ENCODE measurements at places on chromosomes 13 and 19.
A peak's percentile ranks its signal among the peaks of the same experiment; 100 is the strongest.

DNA sequence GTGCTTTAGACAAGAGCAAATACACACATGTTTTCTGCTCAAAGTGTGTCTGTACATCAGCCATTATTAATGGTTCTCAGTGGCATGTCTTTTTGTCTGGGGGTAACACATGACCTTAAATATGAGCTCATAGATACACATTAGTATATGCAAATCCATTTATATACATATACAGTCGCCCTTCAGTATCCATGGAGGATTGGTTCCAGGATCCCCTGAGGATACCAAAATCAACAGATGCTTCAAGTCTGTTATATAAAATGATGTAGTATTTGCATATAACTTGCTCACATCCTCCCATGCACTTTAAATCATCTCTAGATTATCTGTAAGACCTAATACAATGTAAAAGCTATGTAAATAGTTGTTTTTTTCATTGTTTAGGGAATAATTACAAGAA, 298.1 kb downstream of the OLFM4 start:
- no peak for DNase-seq

DNA sequence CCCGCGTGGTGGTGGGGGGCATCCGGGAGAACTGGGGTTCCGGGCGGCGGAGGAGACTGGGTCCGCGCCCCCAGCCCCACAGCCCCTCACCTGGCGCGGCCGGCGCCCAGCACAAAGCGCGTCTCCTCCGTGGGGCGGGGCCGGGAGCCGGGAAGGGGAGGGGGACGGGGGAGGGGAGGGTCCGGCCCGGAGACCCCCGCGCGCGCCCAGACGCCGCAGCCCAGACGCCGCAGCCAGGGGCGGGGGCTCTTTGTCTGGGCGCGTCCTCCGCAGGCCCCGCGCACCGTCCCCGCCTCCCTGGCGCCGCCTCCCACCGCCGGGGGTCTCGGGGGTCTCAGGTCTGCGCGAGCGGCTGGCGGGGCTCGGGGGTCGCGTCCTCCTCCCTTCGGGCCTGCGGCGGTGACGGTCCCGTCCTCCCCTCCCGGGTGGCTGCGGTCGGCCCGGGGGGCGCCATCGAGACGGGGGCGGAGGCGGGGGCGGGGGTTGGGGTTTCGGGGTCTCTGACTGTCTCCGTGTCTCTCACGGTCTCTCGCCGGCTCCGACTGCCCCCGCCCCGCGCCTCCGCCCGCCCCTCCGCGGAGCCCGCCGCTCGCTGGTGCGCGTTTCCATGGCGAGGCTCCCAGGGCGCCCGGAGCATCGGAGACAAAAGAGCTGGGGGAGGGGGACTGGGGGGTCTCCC, at the start of gene PLPPR3:
PLPPR3 (minus strand) TSS at position 131 of the 679 bp plus-strand sequence. CDS start 396 bp downstream, outside the sequence.
- peak; percentile 48 for DNase-seq

- DNase-seq = no peak
These were observed 1.2 kb upstream of the TSKS start for GRCh38 chr19:49764341-49764740.

DNA sequence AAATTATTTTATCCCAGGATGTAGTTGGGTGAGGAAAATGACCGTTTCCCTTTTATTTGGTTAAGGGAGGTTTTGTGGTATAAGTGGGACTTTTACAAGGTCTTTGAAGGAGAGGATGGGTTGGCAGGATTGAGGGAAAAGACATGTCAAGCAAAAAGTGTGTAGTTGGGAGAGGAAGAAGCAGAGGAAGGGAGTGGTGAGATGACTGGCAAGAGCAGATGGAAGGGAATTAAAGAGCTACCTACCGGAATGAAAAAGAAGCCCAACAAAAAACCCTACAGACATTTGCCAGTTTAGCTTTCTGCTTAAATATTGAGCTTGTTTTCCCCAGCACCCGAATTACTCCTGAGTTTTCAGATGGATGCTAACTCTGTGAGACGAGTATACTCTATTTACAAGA, 19.6 kb downstream of the FRY start:
- no peak for DNase-seq

GRCh38 chr13:99819967-99820366, 151.6 kb downstream of the ZIC5 start:
- no peak for DNase-seq

DNA sequence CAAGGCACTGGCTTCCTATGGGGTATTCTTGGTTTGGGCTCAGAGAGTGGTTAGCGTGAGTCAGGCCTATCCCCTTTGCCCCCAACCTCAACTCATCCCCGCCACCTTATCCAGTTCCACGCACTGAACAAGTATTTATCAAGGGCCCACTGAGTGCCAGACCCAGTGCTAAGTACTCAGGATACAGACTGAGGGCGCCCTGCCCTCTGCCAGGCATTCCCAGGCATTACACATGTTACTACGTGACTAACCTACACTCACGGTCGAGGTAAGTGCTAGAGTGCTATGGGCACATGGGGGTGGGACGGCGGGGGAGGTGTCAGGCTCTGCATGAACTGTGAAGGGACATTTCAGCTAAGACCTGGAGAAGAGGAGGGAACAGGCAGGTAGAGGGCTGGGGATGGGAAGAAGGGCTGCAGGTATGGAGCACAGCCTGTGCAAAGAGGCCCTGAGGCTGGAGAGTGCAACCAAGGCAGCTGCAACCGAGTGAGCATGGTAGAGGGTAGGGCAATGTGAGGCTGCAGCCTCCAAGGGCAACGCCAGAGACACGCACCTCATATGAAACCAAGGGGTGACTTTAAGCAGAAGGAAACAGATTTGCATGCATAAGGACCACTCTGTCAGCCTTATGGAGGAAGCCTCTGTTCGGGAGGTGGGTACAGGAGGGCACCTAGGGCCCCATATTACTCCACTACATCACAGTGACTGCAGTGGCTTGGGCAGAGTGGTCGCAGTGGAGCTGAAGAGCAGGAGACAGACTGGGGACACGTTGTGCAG, 22.5 kb downstream of the DHRS12 start:
- peak; percentile 36 for DNase-seq

- DNase-seq = no peak
These were observed 44.7 kb upstream of the USP29 start for GRCh38 chr19:57075125-57075524.

GRCh38 chr13:111373486-111373885, 53.0 kb downstream of the TEX29 start:
- DNase-seq = no peak

GRCh38 chr19:5063873-5064645, 95.1 kb downstream of the KDM4B start:
- DNase-seq = no peak

DNA sequence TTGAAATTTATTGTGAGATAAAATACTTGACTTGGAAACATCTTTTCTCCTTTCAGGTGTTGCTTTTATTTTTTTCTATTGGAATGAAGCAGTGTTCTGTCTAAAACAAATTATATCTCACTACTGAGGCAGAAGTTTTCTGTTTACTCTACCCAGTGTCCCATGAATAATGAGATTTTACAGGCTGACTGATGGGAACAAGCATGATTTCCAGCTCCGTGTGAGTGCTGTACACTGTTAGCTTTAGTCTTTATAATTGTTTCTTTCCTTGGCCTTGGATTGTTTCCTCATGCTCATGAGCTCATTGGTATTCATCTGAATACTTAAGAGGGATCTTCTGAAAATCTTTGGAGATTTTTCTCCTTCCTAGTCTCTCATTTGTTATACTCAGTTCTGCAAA, 2049.5 kb upstream of the PRR20A start:
- DNase-seq = no peak

DNA sequence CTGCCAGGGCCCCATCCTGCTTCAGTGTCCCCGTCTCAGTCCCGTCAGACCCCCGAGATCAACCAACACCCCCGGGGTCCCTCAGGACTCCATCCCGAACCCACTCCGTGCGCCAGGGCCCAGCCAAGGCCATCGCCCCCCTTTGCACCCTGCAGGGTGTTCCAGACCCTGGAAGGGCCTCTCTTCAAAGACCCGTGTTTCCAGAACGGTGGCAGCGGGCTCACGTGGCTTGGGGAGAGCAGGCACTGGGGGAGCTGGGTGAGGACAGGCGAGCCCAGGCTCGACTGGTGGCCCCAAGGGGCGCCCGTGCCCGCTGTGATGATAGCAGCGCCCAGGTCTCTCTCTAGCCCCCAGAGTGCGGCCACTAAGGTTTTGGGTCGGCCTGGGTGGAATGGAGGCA, 1.4 kb downstream of the KASH5 start:
- no peak for DNase-seq

- no peak for DNase-seq
These were observed 2.8 kb downstream of the TBC1D17 start for GRCh38 chr19:49880162-49880869.

DNA sequence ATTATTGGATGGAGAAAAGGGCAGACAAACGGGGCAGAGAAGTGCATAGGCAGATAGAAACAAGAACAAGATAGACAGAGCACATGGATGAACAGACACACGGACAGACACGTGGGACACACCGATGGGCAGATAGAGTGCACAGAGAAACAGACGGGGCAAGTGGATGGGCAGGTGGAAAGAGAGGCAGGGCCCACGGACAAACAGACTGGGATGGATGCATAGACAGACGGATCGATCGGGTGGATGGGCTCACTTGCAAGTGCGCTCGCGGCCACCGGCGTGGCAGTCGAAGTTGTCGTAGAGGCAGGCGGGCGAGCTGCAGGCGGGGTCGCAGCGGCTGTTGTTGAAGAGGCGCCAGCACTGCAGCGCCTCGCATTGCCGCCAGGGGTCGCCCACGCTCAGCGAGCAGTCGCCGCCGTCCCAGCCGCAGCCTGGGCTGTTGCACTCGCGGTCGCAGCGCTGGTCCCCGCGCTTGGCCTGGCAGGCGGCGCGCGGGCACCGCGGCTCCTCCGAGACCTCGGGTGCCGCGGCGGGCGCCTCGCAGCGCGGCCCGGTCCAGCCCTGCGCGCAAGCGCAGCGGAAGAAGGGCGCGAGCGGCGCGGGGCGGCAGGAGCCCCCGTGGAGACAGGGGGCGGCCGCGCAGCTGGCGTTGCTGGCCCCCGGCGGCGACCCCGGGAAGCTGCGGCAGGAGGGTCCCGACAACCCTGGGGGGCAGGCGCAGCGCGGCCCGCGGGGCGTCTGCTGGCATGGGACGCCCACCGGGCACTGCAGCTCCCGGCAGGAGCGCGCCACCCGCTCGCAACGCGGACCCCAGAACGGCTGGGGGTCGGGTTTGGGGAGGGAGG, 23.3 kb downstream of the NOTCH3 start:
- DNase-seq = peak; percentile 92

DNA sequence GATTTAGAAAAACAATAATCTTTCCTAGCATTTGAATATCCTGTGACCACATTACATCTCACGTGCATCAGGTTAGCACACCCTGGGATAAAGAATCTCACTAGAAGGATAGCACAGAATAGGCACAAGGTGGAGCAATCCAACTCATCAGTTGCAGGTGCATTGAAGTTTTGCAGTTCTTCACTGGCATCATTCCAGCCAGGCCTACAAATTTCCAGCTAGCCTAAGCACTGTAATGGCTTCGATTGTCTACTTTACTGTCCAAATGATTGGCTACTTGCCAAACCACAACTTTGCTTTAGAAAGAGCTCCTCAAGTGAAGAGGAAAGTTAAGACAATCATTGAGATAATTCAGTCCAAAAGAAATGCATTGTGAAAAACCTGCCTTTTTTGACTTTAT, 89.5 kb downstream of the SPRY2 start:
- DNase-seq = no peak

DNA sequence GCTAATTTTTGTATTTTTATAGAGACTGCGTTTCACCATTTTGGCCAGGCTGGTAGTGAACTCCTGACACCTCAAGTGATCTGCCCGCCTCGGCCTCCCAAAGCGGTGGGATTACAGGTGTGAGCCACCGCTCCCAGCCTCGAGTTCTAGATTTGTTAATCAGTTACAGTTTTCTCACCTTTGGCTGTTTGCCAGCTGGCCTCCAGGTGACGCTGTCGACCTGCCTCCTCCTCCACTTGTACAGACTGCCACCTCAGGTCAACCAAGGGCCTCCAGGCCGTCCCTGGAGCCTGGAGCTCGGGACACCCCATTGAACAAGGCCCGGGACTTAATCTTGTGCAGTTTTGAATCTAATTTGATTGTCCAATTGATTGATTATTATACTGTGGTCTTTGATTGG, 45.5 kb downstream of the IER2 start:
- DNase-seq = peak; percentile 65

- no peak for DNase-seq
These were observed 3.8 kb downstream of the ZNF792 start for GRCh38 chr19:34960103-34960805.

Measured in GM13977 (cell line).